D721Med (cell line): ENCODE measurements at places on chromosomes 4 and X.

DNA sequence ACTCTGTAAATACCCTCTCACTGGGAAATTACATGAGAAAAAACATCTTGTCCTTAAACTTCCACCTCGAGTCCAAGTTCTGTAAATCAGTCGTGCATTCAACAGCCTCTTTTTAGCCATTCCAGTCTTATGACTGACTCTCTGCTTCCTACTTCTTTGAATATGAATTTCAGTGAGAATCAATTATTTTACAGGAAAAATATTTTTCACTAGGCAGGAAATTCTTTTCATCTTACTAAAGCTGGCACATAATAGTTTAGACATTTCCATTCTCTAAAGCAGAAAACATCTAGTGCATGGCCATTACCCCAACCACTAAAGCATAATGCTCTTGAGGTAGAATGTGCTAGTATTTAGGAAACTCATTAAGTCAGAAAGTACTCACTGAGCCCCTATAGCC is 565.7 kb upstream of the FAT1 start:
- no peak for DNase-seq

- no peak for DNase-seq
Measured at GRCh38 chrX:16856744-16857143, 13.4 kb downstream of the RBBP7 start.

DNA sequence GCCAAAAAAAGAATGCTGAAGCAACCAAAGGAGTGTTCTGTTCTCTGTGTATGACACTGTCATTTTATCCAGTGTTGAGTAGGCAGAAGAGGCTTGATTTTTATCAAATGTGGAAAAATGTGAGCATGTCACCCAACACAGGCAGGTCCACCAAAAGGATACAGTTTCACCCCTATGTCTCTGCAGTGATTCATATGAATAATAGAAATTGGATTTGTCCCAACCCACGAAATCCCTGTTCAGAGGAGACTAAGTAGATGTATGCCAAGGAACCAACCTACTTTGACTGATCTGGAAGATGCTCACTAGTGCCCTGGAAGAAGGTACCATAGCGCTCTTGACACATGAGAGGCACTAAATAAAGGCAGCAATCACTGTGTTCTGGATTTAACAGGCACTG is 72.5 kb downstream of the FGF13 start:
- DNase-seq: no peak

- no peak for DNase-seq
Measured at GRCh38 chr4:54678826-54679225, 21.1 kb downstream of the KIT start.

DNA sequence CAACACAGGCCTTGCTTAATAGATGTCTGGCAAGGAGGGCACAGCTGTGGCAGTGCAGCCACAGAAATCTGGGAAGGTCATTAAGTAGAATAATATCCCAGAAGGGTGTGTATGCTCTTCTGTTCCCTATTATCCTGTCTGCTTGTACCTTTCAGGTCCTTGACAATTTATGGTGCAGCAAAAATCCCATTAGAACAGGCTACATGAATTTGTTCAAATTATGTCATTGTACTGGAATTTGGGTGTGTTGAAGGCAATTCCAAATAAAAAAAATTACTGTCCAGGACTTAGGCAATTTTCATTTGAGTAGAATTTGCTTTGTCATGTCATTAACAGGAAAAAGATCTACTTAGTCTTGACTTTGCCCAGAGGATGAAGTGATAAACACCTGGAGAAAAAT is 192.1 kb downstream of the IDS start:
- DNase-seq: no peak

- DNase-seq: no peak
Measured at GRCh38 chr4:72325215-72325614, 243.8 kb downstream of the ADAMTS3 start.

DNA sequence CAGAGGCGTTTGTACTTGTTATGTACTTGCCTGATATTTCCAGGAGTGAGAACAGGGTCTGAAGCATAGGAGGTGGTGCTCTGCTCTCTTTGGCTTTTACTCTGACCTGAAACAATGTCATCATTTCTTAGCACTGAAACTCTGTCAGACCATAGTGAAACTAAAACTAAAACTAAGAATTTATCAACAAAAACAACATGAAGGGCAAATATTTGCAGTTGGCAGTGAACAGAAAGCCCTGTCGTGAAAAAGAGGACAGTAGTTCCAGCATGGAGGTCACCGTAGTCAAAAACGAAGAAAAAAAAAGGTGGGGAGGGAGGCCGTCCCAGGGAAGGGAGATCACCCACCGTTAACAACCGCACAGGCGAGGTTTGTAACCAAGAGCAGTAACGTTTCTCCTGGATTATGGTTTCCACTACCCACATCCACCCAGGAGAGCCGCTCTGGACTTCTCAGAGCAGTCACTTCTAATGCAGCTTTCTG is 97.5 kb downstream of the ANK2 start:
- no peak for DNase-seq

DNA sequence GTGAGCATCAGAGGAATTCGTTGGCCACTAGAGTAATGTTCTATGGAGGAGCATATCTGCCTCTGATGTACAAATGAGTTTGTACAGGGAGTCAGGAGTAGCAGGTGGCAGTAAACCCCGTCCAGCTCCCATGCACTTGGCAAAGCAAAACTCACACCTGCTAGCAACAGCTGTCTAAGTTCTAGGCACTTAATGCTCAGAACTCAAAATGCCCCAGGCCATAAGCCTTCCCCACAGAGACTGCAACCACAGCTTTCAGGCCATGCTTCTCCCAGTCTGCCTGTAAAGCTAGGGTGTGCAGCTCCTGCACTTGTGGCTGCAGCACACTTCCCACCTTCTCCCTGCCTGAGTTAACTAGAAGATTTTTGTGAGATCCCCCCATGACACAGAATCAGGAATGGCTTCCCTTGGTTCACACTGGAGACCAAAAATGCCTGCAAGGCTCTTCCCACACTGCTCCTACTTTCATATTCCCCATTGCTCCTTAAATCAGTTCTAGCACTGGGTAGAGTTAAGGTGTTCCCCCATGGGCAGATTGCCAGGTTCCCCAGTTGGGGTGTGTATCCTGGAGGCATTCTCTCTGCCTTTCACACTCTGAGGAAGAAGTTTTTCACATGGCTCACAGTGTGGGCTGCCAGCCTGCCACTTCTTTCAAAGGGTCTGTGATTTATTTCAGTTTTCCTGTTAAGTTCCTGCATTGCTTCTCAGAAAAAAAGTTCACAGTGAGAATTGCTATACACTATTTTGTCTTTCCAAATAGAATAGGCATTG is 189.9 kb downstream of the STPG2 start:
- DNase-seq: no peak

- DNase-seq: no peak
Measured at GRCh38 chrX:41802958-41803357, 79.0 kb downstream of the GPR82 start.

- DNase-seq: no peak
Measured at GRCh38 chr4:118973295-118973694, 84.6 kb downstream of the SYNPO2 start.

DNA sequence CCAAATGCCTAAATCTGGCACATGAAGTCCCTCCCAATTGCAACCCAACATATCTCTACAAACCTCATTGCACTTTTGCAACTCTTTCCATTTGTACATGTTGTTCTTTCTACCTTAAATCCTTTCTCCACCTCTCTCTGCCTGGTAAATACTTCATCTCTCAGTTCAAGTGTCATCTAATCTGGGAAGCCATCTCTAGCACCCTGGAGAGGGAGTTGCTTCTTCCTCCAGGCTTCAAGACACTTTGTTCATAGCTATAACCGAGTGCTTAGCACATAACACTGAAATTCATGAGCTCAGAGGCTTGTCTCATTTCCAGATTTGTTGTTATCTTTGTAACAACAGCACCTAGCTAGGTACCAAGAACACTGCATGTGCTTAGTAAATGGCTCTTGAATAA is 114.8 kb upstream of the NAP1L5 start:
- DNase-seq: no peak
